ENCODE measurements at places on chromosomes 1 and 21.

GRCh38 chr1:19360843-19361610, 48.9 kb downstream of the SLC66A1 start:
- DNase-seq, result no peak

- DNase-seq, result no peak
These were observed 283.1 kb upstream of the POU3F1 start for GRCh38 chr1:38329644-38330043.

- no peak for DNase-seq
These were observed 4.2 kb downstream of the OR2T1 start for GRCh38 chr1:248406721-248407692.

DNA sequence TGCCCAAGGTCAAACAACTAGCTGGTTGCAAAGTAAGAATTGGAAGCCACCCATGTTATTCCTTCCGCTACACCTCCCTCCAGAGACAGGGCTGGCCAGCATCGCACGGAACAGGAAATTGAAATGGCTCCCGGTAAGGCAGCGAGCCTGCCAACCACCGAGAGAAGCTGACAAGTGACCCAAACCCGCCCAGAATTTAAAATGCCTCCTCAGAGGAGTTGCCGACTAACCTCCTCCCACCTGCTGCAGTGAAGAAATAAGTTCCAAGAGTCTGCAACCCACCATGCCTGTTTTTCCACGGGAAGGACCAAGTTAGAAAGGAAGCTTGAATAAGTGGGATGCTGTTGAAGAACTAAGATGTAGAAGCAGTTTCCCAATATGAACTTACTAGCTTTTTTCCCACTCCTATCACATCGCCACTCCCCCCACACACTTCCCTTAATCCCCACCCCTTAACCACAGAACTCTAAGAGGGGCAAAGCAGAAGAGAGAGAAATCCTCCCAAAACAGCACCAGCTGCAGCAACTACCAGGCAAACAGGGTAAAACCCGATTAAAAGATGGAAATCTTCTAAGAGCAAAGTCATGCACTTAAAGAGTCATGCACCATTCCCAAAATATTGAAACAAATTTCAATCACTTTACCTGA, 78.6 kb downstream of the TIAM1 start:
- DNase-seq, result no peak

DNA sequence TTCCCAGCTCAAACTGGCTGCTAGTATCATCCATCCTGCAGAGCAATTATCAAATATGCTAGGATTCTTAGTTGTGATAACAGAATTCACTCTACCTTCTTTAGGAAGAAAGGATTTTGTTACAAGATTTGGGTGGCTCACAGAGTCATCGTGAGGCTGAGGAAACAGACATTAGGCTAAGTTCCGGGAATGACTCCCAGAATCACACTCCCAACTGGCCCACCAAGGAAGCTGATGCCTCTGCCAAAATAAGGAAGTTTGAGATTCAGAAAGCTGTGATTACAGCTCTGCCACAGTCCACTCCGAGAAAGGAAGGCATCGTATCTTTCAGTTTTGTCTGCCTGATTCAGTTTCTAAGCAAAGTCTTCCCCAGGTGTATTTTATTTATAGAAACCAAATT, 50.6 kb upstream of the LYPLAL1 start:
- no peak for DNase-seq

DNA sequence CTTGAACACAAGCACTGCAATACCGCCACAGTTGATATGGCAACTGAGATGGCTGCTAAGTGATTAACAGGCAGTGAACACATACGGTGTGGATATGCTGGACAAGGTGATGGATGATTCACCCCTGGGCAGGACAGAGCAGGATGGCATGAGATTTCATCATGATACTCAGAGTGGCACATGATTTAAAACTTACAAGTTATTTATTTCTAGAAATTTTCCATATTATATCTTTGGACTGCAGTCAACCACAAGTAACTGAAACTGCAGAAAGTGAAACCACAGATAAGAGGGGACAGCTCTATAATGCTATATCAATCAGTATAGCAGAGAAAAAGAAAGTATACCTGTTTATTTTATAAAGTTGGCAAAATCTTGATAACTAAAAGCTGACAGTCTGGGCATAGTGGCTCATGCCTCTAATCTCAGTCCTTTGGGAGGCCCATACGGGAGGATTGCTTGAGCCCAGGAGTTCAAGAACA, 47.9 kb downstream of the PHACTR4 start:
- DNase-seq, result peak; percentile 96

DNA sequence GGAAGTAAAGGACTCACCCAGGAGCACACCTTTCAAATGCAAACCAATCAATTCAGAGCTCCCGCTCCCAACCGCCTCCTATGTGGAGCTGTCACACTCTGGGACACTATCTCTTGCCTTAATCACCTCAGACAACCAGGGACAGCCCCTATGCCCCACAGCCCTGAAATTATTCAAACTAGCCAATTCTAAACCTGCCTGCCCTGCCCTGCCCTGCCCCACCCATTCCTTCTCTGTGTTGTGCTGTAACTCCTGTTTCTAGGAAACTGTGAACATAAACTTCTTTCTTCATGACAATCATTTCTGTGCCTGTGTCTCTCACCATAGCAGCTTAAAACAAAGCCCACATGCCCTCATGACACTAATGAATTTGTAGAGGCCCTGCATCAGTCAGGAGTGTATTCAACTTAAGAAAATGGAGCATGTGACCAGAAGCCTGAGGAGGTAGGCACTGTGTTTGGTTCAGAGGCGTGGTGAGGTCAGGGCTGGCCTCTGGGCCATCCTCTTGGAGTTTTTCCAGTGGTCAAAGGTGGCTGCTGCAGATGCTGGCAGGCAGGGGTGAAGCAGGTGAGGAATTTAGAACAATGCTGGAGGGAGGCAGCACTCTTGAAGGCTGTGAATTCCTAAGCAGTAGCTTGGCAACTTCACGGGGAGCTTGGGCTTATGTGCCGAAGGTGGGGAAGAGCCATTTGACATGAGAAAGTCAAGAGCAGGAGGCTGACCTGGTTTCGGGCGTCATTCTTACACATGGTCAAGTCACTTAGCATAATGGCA, 74.5 kb downstream of the RHOU start:
- DNase-seq, result peak; percentile 29

- DNase-seq, result no peak
These were observed 27.7 kb downstream of the TNR start for GRCh38 chr1:175715742-175716141.

DNA sequence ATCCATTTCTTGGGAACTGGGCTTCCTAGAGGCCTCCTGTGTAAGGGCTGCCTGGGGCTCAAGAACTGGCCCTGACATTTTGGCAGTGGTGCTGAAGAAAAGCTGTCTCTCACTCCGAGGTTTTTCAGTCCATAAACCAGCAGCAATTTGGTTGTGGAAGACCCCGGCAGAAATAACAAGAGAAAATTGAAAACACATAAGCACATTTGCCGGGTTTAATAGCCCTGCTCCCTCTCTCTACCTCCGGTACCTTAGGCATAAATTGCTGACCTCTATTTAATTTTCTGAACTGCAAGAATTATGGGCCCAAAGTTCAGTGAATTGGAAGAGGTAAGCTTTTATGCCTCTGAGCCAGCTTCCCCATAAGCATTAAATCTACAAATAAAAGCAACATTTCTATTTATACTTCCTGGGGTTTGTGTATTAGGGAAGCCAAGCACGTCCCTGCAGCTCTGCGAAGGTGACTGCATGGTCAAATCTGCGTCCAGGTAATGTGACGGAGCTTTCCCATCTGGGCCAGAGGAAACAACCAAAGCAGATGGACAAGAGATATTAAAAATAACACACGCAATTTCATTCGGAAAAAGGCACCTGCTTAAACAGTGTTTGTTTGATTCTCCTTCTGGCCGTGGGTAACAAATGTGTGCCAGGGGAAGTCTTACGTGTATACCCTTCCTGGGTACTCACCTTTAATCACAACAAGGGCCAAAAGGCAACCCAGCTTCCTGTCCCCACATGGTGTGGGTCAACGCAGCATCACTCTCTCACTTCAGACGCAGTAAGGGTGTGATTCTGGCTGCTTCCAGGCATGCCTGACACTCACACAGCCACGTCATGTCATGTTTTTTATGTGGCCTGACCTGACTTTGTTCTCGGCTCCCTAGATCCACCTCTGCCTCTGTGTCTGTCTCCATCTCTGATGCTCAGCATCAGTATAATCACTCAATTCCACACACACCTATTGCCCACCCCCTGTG, 69.2 kb downstream of the PAPPA2 start:
- DNase-seq, result peak; percentile 46

DNA sequence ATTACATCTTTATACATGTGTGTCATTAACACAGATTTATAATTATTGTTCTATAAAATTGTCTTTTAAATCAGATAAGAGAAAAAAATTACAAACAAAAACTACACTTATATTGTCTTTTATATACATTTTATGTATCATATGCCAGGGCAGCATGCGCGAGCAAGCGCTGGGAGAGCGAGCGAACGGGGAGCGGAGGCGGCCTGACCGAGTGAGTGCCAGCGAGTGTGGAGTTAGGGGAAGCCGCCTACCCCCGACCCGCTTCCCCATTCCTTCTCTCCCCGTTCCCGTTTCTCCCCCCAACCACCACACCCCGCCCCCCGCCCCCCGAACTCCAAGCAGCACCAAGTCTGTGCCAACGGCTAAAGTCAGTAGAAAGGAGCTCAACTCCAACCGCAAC, 23.0 kb upstream of the SLAMF1 start:
- no peak for DNase-seq

DNA sequence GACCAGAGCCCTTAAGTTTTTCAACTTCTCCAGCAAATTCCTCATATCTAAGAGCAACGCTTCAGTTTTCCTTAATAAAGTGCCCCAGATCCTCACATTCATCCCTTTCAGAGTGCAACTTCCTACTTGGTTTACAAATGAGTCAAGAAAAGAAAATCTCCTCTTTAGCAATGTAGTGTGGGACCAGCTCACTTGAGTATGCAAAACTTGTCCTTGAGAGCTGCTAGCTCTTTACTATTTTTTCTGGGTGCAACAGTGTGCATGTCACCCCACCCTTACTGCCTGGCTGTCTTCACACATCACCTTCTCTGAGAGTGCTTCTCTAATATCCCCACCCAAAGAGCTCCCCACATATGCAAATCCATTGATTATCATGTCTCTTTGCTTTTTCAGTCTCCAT, 203.1 kb upstream of the CAMK1G start:
- no peak for DNase-seq

- DNase-seq, result no peak
These were observed 22.6 kb upstream of the RAB3GAP2 start for GRCh38 chr1:220294846-220295301.

- no peak for DNase-seq
These were observed 715.3 kb upstream of the CXADR start for GRCh38 chr21:16797540-16797939.

DNA sequence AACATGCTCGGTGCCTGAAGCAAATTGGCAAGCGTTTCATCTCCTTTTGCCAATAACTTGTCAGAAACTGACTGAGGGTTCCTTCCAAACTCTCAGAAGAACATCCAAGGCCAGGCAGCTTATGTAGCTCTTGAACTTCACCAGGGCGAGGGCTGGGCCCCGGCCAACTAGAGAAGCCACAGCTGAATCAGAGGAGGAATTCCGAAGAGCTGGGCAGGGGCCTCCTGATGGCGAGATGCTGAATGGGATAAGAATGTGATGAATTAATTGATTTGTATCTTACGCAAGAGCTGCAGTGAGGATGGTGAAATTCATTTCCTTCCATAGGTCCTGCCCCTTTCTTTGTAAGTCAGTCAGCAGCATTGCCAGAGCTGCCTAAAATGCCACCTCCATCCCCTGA, 345.8 kb downstream of the KIF26B start:
- peak; percentile 53 for DNase-seq

GRCh38 chr1:165645654-165646366, 14.8 kb downstream of the MGST3 start:
- DNase-seq, result peak; percentile 95

DNA sequence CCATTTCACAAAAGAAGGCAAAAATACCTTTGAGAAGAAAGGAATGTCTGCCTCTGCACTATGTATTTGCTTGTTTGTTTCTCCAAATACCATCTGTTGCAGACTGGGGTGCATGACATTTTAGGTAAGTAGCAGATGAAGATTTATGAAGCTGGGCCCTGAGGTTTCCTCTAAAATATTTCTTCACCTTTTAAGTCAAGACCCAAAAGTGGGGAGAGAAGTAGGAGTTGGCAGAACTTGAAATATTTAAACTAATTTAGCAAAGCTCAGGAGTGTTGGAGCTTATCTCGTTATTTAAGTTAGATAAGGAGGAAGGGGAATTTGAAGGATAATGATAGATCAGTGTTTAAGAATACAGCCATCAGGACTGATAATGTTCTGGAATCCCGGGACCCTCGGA, 152.9 kb downstream of the DHRS3 start:
- no peak for DNase-seq

- DNase-seq, result no peak
These were observed 613.5 kb downstream of the MATN1 start for GRCh38 chr1:30109853-30110252.

GRCh38 chr1:72623299-72623708, 341.0 kb upstream of the NEGR1 start:
- DNase-seq, result peak; percentile 61

GRCh38 chr1:230507666-230508402, 81.7 kb upstream of the PGBD5 start:
- peak; percentile 86 for DNase-seq

- DNase-seq, result no peak
These were observed 178.1 kb downstream of the NTNG1 start for GRCh38 chr1:107318932-107319331.
